Tongue (tissue), 3 donors: ENCODE measurements at places on chromosomes 11 and 22.

- no peak for DNase-seq
Observed at GRCh38 chr22:31474743-31475142, 14.9 kb downstream of the EIF4ENIF1 start.

GRCh38 chr11:126257764-126258163 lies 10.9 kb downstream of the SRPRA start:
- DNase-seq = no peak

GRCh38 chr11:9943386-9944110 lies 279.7 kb downstream of the SWAP70 start:
- DNase-seq = no peak

DNA sequence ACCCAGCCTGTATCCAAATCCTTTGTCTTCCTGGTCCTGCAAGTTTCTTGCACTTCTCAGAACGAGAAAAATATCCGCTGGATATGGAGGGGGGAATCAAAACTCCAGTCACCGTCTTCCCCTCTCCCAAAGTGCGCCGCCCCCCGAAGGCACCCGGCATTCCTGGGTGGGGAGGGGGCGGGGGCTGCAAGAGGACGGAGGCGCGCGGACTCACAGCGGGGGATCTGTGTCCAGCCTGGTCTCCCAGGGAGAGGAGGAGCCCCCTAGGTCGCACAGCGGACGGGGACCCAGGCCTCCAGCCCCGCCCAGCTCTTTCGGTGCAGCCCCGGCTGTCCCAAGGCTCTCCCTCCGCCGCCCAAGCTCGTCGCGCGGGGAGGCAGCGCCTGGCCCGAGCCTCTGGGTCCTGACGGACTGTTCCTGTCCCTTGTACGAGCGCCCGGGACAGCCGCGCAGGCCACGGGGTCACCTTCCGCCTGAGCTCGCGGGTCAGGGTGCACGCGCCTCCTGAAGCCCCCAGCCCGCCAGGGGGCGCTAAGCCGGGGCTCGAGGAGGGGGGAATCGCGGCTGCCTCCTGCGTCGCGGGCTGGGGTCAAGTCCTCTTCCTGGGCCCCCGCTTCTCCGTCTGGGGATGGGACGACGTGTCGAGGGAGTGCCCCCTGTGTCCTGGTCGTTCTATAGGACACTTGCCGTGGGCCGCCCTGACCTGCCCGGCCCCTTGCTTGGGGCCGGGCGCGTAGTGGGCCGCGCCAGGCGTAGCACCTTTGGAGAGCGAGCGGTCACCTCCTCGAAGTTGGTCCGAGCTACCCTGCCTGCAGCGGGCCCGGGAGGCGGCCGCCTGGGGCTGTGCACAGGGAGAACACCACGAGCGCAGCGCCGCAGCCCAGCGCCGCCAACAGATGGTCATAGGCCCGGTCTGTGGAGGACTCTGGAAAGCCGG lies 2.4 kb upstream of the WNT11 start:
- peak; percentile 82 for DNase-seq

DNA sequence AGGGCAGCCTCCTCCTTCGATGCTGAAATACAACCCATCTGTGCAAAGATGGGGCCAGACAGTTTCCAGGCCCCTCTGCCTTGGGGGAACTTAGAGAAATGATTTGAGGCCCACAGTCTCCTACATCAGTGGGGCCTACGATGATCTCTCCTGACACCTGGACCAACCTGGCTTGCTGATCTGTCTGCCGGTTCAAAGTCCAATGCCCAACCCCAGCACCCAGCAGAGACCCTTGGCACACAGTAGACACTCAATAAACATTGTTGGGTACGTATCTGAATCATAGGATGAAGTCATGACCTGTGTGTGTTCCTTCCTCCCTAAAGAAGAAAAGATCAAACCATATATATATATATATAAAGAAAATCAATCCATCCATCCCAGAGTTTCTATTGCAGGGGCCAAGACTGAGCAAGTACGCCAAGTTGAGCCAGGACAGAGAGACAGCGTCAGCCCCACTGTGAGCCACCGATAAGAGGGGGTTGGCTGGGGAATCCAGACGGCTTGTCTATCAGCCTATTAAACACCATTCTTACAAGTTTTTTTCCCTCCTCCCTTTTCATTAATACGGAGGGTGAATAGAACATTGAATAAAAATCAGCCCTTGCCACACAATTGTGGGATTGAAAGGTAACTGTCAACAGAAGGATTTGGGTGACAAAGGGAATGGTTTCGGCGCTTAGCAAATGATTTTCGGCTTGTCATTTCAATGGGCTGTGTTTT lies 244.1 kb downstream of the MN1 start:
- DNase-seq = peak; percentile 36

- peak; percentile 76 for DNase-seq
Observed at GRCh38 chr11:126114486-126115126, 51.9 kb upstream of the CDON start.

GRCh38 chr11:119627286-119627685 lies 101.7 kb downstream of the NECTIN1 start:
- peak; percentile 75 for DNase-seq

DNA sequence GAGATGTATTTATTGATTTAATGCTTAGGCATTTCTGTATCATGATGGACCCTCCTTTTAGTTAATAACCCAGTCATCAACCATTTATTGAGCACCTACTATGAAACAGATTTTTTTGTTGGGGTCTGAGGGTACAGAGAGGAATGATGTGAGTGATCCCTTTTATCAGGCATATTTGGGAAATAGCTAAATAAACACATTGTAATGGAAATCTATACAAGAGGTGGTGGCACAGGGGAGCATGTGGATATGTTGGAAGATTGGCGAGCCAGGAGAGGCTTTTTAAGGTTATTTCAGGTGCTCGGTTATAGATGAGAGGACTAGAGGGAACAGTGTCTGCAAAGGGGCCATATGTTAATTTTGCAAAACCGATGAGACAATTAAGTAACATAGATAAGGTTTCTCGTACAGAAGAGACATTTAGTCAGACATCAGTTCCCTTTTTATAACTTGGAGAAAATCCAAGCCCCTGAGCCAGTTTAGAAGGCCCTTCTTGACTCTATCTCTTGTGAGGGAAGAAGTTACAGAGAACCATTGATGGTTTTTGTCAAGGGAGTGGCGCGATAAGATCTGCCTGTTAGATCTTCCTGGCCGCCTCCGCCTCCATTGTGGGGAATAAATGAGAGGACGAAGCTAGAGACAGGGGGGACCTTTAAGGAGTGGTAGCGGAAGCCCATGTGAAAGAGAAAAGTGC lies 2.0 kb downstream of the ATXN10 start:
- no peak for DNase-seq

DNA sequence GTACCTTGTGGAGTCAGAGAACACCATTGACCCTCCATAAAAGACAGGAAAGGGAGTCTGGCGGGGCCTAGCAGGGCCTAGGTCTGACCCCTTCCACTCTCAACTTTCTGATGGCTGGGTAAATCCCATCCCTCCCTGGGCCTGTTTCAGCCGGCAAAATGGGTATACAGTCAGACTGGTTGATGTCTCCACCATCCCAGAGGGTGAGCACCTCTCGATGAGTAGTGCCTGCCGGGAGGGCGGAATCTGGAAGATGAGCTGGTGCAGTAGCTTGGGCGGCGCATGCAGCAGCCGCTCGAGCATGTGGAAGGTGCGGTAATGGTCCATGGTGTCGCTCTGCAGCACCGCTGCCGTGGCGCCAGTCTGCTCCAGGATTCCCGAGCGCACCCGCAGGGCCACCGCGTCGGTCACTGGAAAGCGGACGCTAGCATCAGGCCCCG lies 528 bp downstream of the FIBP start:
- no peak for DNase-seq

DNA sequence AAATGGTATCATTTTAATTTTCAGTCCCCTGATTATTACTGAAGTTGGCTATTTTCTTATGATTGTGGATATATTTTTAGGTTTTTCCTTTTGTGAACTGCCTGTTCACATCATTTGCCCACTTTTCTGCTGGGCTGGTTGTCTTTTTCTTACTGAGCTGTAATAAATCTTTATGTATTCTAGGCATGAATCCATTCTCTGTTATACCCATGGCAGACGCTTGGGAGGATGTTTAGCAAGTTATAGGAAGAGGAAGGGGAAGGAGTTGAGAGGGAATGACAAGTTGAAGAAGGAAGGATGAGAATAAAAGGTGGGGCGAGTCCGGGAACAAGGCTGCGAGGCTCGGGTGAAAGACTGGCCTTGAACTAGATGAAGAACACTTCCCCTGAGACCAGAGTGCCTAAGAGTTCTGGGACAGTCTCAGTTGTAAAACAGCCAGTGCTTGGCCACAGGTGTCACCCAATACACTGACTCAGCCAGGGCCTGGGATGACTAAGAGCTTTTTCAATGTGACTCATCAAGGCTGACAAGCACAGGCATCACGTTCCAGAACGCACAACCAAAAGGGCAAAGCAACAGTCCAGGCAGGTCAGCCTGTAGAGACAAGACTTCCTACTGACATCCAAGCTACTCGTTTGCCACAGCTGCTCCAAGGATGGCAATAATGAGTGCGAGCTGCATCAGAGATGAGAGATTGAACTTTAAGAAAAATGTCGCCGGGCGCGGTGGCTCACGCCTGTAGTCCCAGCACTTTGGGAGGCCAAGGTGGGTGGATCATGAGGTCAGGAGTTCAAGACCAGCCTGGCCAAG lies 35.2 kb downstream of the LRFN4 start:
- peak; percentile 35 for DNase-seq

DNA sequence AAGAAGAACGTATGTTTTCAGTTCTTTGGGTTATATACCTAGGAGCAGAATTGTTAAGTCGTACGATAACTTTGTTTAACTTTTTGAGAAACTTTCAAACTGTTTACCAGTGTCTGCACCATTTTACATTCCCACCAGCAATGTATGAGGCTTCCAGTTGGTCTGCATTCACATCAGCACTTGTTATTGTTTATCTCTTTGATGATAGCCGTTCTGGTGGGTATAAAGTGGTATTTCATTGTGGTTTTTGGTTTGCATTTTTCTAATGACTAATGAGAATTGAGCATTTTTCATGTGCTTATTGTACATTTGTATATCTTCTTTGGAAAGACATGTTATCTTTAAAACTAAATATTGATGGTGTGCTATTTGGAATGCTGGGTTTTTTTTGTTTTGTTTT lies 59.8 kb downstream of the KDM2A start:
- no peak for DNase-seq

GRCh38 chr22:23233084-23233531 lies 52.8 kb downstream of the BCR start:
- DNase-seq = peak; percentile 67

DNA sequence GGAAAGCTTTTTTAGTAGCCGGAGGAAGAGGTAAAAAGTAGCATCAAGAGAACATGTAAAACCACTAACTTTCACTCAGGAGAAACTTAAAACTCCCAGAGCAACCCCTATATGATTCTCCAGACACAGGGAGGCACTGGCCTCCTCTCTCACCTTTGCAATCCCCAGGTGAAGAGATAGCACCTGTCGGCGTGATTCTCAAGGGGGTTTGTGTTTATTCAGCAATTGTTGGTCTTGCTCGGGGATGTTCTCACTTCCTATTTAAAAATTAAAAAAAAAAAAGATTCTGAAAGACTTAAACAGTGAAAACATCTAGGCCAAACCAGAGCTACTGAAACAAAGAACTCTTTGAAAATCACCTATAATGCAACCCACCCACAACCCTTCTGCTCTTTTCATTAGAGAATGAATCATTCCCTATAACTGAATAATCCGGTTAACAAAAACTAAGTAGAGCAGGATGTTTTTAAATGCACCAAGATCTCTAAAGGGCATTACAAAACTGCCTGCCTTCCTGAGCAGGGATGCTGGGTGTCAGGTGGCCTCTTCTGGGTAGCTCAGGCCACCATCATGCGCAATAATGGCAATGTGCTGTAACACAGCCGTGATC lies 24.9 kb downstream of the DHCR7 start:
- no peak for DNase-seq

- no peak for DNase-seq
Observed at GRCh38 chr11:67780056-67780455, 105.6 kb upstream of the ALDH3B2 start.

DNA sequence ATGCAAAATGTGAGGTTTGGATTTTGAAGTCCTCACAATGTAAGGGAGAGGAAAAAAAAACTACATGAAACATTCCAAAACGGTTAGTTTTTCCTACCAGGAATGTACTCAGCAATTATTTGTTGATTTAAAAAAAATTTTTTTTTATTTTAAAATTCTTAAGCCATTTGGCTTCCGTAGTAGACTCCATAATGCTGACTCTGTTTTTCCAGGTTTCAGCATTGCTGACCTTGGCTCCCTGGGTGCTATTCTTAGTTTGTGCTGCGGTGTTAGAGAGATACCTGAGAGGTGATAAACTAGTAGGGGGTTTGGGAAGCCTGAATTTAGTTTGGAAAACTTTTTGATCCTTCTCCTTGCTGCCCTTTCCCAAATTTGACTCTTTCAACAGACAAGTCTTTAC lies 10.6 kb downstream of the STT3A start:
- DNase-seq = no peak

DNA sequence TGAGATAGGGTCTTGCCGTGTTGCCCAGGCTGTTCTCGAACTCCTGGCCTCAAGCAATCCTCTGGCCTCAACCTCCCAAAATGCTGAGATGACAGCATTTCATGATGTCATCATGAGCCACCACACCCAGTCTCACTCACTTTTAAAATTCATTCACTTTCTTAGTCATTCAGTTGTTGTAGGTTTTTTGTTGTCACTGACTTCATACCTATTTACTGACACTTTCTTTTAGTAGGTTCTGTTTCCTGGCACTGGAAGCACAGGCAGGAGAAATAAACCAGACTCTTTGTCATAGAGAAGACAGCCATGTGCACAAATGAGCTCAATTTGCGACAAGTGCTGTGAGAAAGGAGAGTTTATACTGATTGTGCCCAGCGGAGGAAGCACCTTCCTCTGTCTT lies 10.5 kb downstream of the ART5 start:
- DNase-seq = no peak

DNA sequence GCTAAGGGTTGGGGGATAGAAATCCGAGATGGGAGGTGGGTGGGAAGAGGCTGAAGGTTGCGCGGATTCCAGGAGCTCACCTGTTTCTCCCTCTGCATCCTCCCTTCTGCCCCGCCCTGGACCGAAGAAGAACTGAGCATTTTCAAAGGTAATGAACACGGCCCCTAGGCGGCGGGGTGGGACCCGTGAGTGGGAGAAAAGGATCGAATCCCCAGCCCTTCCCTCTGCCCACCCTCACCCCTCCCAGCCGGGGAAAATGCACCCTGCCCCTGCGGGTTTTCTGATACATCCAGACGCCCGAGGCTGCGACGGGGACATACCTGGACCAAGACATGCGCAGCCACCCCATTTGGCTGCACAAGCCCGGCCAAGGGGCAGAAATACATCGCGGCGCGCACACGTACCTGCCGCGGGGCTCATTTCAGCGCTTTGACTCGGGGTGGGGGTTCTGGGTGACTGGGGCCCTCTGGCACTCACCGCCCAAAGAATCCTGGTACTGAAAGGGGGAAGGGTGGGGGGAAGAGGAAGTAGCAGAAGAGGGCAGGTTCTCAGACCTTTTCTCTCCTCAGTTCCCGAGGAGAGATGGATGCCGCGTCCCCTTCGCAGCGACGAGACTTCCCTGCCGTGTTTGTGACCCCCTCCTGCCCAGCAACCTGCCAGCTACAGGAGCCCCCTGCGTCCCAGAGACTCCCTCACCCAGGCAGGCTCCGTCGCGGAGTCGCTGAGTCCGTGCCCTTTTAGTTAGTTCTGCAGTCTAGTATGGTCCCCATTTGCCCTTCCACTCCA lies 6.0 kb downstream of the VSIG2 start:
- DNase-seq = no peak

GRCh38 chr22:19957445-19957844 lies 15.8 kb upstream of the TXNRD2 start:
- no peak for DNase-seq

GRCh38 chr11:40227730-40228129 lies 1231.7 kb downstream of the LRRC4C start:
- no peak for DNase-seq

GRCh38 chr11:8773916-8774539 lies 91.4 kb downstream of the RPL27A start:
- no peak for DNase-seq

- no peak for DNase-seq
Observed at GRCh38 chr11:10473371-10473770, 18.3 kb downstream of the AMPD3 start.
